ENCODE measurements at places on chromosomes 1 and 21.
A peak's percentile ranks its signal among the peaks of the same experiment; 100 is the strongest.

- DNase-seq = no peak
These were observed 93.1 kb upstream of the PGBD5 start for GRCh38 chr1:230519246-230519645.

DNA sequence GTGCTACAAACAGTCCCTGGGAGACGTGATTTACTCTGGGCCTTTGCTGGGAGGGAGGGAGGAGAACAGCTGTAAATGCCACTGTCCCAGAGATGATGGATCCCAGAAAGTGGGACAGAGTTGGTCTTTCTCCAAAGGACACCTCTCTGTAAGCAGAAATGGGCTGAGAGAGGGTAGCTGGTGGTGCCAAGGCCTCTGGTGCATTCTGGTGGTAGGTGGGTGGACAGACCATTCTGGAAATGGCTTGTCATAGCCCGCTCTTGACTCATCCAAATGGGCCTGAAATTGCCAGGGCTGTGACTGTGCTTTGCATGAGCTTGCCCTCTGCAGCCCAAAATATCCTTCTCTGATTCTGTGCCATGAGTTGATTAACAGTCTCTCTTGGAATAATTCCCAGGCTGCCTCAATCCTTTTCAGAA, 36.1 kb downstream of the CCDC185 start:
- DNase-seq = peak; percentile 39

DNA sequence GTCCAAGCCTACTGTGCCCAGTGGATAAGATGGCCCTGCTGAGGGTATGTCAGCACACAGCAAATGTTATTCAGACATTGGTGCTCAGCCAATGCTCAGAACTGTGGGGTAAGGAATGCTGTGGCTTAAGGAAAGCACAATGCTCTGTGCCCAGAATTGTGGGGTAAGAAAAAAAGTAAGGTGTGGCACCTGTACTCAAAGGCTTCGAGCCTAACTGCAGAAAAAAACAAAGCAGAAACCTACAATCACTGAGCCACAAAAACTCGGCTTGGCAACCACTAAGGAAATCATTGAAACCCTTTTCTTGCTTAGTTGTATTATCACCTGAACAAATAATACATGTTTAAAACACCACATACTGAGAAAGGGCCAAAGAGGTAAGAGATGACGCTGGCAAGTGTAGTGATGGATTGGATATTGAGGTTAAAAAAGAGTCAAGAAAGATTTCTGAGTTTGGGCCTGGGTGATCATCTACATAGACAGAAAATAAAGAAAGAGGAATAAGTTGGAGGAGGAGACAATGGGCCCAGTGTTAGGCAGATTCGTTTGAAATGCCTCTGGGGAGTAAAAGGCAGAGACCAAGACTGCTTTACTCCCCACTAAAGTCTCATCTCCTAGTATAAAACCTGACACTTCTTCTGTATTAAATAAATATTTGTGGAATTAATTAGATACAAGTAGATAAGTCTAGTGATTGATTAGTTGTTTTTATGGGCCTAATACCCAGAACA, 25.9 kb upstream of the ATP1A1 start:
- DNase-seq = no peak

DNA sequence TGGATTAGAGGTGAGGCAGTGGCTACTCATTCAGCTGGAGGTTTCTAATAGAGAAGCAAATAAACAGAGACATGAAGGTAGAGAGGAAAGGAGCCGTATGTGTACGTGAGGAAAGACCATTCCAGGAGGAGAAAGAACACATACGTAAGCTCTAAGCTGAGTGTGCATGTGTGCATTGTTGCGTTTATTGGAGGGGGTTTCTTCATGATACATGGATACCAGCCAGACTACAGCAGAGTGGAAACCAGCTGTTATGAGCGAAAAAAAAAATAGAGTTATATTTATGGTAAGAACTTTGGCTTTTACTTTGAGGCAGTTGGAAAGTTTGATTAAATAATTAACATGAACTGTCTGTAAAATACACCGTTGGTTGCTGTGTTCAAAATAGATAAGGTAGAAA, 173.4 kb upstream of the RGS18 start:
- DNase-seq = no peak
